Calu3 (cell line): ENCODE measurements at places on chromosomes 7 and 10.

GRCh38 chr10:77110757-77111156, 526.9 kb downstream of the KCNMA1 start:
- DNase-seq = no peak

DNA sequence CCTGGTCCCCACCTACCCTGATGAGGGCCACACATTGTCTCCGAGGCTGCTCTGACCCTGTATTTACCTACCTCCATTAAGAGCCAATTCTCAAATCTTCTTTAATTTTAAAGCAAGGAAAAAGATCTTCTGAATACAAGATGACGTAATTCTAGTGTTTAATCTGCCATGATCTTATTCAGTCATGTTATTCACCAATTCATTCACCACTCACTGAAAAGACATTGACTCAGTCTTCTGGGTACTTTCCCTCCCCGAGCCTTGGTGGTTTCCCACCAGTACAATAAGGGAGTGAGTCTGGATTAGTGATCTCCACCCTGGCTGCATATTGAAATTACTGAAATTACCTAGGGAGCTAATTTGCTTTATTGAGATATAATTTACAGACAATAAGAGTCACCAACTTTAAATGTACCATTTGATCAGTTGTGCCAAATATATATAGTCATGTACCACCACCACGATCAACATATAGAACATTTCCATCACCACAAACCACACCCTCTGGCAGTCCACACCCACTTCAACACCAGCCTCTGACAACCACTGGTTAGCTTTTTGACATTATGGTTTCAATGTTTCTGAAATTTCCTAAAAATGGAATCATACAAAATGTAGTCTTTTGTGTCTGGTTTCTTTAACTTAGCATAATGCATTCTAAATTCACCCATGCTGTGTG, 117.5 kb upstream of the UNC5B start:
- no peak for DNase-seq

GRCh38 chr10:3172081-3172445, 519 bp downstream of the PITRM1 start:
- no peak for DNase-seq

DNA sequence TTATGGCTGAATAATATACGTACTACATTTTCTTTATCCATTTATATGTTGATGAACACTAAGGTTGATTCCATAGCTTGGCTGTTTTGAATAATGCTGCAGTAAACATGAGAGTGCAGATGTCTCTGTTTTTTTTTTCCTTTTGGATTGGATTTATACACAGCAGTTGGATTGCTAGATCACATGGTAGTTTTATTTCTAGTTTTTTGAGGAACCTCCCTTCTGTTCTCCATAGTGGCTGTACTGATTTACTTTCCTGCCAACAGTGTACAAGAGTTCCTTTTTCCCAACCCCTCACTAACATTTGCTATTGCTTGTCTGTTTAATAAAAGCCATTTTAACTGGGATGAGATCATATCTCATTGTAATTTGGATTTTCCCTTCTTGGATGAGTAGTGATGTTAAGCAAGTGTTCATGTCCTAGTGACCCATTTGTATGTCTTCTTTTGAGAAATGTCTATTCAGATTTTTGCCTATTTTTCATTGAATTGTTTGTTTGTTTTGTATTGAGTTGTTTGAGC, 36.0 kb downstream of the ABCA13 start:
- DNase-seq = no peak

GRCh38 chr10:130105724-130106123, 4.9 kb downstream of the C10orf143 start:
- no peak for DNase-seq

DNA sequence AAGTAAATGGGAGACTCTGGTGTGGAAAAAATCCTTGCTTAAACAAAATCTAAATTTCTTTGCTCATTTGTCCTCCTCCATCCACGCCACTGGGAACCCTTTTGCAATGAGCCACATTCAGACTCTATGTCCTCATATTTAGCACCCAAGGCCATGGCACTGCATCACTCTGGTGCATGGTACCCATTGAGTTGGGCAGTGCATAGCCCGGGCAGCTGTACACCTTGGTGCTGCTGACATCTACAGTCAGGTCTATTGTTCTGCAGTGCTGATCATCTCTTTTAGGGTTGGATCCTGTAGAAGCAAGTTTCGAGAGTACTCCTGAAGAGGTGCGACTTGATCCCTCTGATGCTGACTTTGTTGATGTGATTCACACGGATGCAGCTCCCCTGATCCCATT, 6.8 kb downstream of the PNLIPRP1 start:
- no peak for DNase-seq

DNA sequence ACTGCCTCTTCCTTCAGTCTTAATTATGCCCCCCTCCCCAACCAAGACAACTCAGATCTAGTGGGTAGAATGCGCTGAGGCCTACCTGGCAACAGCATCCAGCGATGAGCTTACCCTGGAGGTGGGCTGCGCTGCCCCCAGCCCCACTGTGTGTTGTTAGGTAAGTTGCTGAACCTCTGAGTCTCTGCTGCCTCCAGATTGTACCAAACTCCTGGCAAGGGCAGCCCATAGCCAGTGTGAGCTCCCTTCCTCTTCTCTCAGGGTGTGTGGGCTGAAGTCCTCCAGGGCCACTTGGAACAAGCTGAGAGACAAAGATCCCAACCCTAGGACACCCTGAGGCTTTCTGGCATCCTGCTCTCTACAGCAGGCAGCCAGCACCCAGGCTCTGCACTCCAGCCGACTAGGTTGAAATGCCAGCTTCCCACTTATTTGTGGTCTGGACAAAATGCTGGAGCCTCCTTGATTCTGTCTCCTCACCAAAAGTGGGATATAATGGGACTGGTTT, 135.3 kb downstream of the ARHGAP22 start:
- DNase-seq = no peak

DNA sequence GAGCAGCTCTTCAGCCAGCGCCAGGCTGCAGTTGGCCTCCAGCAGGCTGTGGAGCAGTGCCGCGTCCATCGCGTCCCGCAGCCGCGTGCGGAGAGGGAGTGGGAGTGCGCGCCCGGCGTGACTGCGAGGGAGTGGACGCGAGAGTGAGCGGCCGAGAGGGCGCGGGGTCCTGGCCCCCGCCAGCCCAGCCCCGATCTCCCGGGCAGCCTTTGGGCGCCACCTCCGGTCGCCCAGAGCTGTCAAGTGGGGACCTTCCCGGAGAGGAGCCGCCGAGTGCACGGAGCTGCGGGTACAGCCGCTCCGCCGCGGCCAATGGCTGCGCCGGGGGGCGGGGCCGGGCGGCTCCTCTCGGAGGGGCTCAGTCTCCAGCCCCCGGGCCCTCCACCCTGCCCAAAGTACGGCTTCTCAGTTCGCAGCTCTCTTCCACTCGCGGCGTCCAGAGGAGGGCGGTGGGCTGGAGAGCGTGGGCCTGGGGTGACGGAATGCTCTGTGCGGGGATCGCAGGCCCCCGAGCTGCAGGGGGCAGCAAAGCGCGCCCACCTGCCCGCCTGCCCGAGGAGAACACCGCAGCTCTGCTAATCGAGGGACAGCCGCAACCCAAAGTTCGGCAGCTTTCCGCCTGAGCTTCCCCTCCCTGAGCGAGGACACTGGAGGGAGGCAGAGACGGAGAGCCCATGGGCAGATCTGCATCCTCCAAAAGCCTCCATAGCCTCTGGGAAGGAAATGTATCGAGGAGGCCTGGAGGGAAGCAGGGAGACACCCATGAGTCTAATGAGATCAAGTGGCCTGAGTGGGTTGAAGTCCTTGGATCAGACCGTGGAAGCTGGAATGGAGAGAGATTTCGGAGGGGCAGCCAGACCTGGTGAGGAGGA, at the start of gene CRHR2:
TSS of gene CRHR2 (minus strand) at position 245 of the 872 bp plus-strand sequence. CDS start at position 69, 176 bp downstream.
- DNase-seq = no peak

GRCh38 chr7:140625908-140626868, 14.4 kb downstream of the DENND2A start:
- no peak for DNase-seq

- DNase-seq = no peak
Observed at GRCh38 chr10:128958834-128959690, 508.0 kb upstream of the MGMT start.

DNA sequence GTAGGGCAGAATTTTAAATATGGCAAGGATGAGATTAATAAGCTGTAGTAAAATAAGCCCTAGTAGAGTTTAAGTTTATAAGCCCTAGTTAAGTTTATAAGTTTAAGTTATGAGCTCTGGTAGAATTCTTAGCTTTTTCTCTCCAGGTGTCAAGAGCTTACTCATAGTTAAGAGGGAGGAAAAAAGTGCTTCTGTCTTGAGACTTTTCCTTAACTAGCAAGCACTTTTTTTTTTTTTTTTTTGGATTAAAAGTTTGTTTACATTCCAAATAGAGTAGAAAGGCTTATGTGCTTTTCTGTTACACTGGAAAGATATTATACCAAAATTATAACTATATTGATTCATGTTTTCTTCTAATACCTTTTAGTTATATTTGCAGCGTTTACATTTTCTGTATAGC, 25.5 kb upstream of the MPP7 start:
- DNase-seq = no peak

- no peak for DNase-seq
Observed at GRCh38 chr7:105185290-105186010, 171.4 kb downstream of the KMT2E start.

DNA sequence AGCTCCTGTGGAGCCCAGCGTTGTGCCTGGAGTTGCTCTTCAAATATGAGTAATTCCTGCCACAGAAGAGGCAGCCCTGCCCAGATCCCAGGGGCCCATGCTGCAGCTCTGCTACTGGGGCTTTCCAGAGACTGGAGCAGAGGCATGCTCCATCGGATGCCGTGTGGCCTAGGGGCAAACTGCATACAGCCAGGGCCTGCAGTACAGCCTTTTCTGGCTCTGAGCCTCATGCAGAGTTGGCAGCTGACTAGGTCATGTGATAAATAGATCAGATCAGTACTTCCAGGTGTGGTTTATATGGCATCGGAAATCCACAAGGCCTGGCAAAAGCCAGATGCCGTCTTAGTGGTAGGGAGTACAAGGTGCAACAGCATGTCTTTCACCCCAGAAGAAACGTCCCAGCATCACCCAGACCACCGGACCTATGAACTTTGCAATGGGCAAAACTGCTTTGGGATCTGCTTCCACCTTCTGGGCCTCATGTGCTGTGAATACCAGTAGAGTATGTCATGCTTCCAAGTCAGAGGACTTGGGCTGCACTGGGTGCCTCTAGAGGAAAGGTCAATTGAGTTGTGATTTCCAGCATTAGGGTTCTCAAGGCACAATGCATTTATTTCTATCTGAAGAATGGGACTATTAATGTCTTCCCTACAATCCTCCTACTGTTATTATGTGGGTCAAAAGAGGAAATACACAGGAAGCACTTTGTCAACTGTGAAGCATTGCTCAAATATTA, 250.7 kb upstream of the ZNF32 start:
- no peak for DNase-seq

DNA sequence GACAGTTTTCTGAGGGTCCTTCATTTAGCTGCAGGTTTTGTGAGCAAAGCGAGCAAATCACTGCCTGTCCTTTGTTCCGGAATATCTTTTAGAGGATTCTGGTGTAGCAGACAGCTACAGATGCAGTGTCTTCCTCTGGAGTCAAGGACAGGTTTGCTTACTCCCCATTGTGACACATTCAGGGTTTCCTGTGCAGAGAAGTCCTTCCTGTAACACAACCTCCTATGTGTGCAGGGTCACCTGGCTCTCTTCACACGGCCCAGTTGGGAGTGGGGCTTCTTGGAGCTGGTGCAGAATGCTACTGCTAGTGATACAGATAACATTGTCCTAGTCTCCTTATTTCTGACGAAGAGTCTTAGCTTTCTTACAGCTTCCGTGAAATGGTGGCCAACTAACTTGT, 47.9 kb downstream of the RBM33 start:
- DNase-seq = no peak

- DNase-seq = no peak
Observed at GRCh38 chr7:918441-919113, 35.9 kb downstream of the ADAP1 start.

DNA sequence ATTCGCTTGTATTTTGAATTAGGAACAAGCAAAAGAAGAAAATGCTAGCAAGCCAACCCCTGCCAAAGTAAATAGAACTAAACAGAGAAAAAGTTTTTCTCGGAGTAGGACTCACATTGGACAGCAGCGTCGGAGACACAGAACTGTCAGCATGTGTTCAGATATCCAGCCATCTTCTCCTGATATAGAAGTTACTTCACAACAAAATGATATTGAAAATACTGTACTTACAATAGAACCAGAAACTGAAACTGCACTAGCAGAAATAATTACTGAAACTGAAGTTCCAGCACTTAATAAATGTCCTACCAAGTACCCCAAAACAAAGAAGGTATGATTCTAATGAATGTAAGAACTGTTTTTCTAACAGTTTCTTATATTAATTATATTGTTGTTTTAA, 87.9 kb downstream of the KMT2E start:
- DNase-seq = no peak

GRCh38 chr10:71244431-71245419, 32.4 kb downstream of the UNC5B start:
- DNase-seq = no peak

DNA sequence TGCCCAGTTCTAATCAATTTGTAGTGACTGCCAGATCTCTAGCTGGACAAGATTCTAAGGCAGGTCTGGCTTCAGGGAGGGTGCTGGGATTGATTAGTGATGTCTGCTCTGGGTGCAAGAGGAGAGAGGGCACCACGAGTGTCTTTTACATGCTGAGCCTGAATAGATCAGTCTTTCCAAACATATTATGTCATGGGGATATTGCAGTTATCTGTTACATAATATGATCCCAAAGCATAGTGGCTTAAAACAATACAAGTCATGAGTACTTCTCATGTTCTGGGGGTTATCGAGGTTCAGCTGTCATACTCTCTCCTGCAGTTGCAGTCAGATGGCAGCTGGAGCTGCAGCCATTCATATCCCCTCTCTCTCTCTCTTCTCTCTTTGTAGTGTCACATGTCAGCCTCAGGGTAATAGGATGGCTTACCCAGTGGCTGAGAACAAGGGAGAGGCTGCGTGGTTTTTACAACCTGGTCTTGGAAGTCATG, 26.0 kb downstream of the SLC29A3 start:
- no peak for DNase-seq

GRCh38 chr10:71605263-71605962, 114.2 kb downstream of the C10orf105 start:
- no peak for DNase-seq

DNA sequence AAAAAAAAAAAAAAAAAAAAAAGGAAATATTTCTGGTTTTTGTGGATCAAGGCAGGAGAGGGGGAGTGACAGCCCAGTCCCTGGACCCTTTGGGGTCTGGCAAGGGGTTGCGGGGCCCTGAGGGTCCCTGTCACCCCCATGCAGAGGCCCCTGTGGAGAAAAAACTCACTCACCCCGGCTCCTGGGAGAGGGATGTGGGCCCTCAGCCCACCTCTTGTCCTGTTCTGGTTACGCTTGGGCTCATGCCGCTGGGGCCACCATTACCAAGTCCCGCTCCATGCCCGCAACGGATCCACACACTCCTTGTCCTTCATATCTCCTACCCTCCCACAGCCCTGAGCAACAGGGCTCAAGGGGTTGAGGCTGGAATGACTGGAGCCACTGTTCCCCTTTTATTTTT, 1.0 kb upstream of the TMEM184A start:
- no peak for DNase-seq
